ENCODE measurements at places on chromosomes 11 and 22.
A peak's percentile ranks its signal among the peaks of the same experiment; 100 is the strongest.

GRCh38 chr11:77381729-77382665 is 80.5 kb upstream of the GDPD4 start:
- peak; percentile 40 for DNase-seq

GRCh38 chr22:46829117-46829891 is 66.9 kb downstream of the TBC1D22A start:
- peak; percentile 93 for DNase-seq

GRCh38 chr22:17920145-17920605 is 104.2 kb downstream of the MICAL3 start:
- peak; percentile 26 for DNase-seq

- DNase-seq, result no peak
Measured at GRCh38 chr11:23893126-23893525, 603.7 kb upstream of the LUZP2 start.

DNA sequence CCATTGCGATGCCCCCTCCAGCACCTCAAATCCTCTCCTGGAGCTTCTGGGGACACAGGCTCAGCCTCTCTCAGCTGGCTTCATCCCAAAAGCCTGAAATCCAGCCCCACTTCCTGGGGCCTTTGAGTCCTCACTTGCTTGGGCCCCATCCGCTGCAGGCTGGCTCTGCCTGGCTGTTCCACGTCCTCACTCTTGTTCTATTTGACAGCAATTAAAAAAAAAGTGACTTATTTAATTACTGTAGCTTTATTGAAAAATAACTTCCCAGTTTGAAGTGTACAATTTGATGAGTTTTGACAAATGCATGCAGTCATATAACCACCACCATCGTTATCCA is 27.2 kb downstream of the PARVG start:
- no peak for DNase-seq

- DNase-seq, result no peak
Measured at GRCh38 chr11:89452780-89453179, 38.4 kb downstream of the NOX4 start.

DNA sequence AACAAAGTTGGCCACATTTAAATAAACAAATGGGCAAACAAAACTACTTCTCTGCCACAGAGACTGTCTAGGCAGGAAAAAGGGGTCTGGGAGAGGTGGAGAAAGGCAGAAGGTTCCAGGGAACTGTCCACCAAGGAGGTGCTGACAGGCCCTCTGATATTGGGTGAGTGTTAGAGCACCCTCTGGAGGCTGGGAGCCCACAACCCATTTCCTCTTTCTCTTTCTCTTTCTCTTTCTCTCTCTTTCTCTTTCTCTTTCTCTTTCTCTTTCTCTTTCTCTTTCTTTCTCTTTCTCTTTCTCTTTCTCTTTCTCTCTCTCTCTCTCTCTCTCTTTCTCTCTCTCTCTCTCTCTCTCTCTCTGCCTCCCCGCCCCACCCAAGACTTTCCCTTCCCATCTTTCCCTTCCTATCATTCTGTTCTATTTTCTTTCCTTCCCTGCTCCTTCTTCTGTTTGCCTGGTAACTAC is 912.8 kb downstream of the DLG2 start:
- peak; percentile 66 for DNase-seq

GRCh38 chr11:27456795-27457329 is 15.7 kb downstream of the LGR4 start:
- no peak for DNase-seq

GRCh38 chr11:124876818-124877630 is 11.8 kb downstream of the ROBO3 start:
- DNase-seq, result no peak

- peak; percentile 91 for DNase-seq
Measured at GRCh38 chr11:47552566-47553405, at the start of gene CELF1. Gene CELF1, minus strand, starts transcription at chr11:47553132. Its CDS starts 53,609 bp downstream, at chr11:47499523.

DNA sequence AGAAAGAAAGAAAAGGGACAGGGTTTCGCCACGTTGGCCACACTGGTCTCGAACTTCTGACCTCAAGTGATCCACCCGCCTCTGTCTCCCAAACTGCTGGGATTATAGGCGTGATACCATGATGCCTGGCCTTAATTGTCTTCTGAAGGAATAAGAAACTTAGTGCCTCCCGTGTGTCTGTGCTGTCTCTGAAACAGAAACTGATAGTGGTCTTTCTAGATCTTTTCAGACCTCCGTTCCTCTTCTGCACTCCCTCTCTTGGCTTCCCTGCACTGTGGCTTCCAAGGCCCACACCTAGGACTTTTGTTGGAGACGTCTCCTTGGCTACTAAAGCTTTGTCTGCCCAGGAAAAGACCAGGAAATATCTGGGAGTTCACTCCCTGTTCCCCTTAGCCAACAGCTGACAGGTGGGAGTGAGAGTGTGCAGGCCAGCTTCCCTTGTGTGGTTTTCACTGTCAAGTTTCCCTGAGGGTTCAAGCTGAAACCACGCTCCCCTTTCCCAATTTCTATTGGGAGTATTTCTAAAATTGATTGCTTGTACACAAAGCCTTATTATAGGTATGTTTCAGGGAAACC is 10.1 kb upstream of the HTR3B start:
- no peak for DNase-seq

DNA sequence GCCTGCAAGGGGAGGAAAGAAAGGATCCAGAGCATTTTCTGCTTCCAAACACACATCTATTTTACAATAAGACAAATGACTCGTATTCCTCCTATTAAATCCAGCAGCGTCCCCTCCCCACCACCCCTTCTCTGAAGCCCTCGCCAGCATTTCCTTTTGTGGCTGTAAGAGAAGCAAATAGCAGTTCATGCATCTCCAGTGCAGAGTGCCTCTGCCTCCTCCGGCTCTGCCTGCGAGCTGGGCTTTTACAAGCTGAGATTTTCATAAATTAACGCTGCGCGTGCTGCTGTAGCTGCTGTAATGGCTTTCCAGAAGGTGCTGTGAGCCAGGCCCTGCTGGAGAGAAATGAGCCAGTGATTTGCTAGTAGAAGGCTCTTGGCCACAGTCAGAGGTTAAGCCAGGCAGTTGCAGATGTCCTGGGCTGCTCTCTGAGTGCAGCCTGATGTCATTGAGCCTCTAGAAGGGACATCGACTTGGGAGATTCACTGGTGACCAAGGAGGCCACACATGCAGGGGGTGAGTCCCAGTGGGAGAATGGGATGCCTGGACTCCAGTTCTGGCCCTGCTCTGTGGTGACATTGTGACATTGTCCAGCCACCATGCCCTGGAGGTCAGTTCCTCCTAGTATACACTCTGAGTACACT is 134.5 kb upstream of the NAV2 start:
- DNase-seq, result peak; percentile 86

DNA sequence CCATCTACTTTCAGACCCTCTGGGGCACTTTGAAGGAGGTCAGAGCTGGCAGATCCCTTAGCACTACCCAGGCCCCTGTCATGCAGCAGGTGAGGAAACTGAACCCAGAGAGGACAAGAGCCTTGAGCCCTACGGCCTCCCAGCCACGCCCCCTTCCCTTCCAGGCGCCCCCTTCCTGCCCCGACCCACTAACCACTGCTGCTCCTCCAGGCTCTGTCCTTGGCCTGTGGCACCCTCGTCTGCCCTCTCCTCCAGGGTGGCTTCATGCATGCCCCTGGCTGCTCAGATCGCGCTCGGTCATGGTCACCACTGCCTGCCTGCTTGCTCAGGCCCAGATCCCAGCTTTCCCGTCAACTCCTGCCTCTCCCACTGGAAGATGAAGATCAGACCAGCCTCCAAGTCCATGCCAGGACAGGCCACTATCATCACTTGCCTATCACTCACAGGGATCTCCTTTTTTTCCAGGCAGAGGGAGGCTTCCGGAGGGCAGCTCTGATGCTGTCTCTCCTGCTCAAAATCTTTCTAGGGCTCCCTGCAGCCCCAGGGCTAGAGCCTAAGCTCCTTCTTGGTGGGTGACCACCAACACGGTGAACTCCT is 30.7 kb downstream of the ELFN2 start:
- no peak for DNase-seq

- no peak for DNase-seq
Measured at GRCh38 chr11:31233425-31233824, 136.1 kb downstream of the DCDC1 start.

DNA sequence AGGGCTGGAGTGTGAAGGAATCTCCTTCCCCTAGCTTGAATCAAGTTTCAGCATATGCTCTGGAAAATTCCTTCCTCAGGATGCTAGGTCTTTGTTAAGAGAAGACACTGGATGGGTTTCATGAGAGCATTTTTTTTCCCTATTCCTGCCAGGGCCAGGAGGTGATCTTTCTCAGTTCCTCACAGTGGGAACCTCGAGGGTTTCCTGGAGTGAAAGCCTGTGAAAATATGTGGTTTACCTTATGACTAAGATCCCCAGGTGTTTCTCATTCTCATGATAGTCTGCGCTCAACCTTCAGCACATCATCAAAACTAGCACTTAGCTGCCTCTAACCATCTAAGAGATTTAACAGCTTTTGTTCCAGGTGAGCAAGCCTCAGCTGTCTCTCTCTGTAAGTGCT is 985.3 kb upstream of the FAT3 start:
- no peak for DNase-seq

DNA sequence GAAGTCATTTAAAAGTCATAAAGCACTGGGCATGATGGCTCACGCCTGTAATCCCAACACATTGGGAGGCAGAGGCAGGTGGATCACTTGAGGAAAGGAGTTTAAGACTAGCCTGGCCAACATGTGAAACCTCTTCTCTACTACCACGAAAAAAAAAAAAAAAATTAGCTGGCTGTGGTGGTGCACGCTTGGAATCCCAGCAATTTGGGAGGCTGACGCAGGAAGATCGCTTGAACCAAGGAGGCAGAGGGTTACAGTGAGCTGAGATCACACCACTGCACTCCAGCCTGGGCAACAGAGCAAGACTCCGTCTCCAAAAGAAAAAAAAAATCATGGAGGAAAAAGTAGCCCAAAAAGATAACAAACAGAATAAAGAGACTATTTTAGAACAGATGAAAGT is 42.2 kb downstream of the NUP98 start:
- DNase-seq, result no peak

GRCh38 chr11:6631361-6631890 is 12.2 kb upstream of the TPP1 start:
- no peak for DNase-seq

DNA sequence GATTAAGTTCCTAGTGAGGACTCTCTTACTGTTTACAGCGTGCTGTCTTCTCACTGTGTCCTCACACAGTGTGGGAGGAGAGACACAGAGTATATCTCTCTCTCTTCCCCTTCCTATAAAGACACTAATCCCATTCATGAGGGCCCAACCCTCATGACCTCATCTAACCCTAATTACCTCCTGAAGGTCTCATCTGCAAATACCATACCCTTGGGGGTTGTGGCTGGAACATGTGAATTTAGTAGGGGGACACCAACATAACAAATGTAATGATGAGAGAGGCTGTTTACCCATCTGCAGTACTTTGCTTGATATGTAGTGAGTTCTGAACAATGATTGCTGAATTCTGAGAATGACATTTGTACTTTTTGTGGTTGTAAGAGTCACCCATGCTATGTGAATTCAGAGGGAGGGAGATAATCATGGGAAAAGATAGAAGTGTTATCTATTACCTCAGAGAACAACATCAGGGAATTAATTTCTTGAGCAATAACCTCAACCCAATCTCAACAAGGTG is 4.9 kb upstream of the OR52W1 start:
- no peak for DNase-seq

- no peak for DNase-seq
Measured at GRCh38 chr11:27388001-27388400, 25.0 kb upstream of the CCDC34 start.

GRCh38 chr11:134455516-134455915 is 43.5 kb upstream of the B3GAT1 start:
- DNase-seq, result no peak

DNA sequence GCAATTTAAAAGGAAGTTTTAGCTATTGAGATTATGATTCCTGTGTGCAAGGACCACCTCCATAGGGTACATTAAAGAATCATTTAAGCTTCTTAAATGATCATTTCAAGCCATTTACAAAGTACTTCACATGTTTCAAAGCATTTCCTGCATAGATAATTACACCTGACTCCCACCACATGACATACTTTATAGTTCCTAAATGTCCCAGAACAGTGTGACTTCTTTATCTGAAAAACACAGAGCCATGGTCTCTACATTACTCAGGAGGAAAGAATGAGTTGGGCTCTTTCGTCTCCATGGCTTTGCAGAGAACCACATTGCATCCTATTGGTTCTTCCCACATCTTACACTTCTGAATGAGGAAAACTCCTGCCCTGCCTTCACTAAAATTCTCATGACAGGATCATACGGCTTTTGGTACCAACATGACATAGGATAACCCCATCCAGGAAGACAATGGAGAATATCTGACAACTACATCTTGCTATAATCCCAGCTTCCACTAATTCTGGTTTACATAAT is 88.6 kb downstream of the ETS1 start:
- peak; percentile 84 for DNase-seq

DNA sequence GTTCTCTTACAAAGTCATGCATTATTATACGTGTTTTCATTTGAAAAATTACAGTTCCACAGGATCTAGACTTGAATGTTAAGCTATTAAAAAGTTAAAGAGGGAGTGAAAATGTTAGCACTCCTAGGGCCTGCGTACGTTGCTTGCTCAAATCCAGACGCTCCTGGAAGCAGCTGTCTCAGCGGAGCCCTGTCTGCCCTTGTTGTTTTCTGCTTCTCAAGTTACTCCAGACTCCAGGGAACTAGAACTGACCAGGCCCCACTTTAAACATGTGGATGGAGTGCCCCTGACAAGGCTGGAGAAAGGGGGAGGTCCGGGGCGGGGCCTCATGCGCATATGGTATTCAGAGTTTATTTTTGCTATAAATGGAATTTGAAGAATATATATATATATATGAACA is 9.6 kb downstream of the PARVB start:
- DNase-seq, result peak; percentile 27

DNA sequence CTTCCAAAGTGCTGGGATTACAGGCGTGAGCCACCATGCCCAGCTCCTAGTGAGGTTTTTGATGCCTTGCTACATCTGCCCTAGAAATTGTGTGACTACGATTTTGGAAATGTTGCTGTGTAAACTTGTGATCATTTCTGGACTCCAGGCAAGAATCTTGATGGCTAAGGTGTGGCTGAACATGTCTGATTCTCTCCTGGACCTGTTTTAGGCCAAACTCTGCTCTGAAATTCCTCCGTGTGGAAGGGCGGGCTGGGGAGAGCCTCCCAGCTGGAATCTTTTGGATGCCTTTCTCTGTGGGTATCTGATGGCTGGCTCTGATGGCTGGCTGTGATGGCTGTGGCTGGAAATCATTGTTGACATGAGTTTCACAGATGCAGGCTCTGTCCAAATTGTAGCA is 8.2 kb downstream of the PNPLA3 start:
- no peak for DNase-seq

DNA sequence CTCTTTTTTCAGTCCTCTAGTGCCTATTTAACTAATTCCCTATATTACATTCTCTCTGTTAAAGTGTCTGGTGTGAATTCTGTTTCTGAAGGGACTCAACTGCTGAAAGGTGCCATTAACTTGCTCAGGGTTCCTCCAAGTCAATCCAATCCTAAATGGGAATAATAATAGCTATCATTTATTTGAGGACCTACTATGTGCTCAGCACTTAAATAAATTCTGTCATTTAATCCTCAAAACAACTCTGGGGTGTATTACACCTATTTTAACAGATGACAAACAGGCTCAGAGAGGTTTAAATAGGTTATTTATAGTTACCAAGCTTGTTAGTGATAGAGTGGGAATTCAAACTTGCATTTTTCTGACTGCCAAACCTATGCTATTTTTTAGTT is 40.6 kb upstream of the POLD3 start:
- DNase-seq, result no peak
